Transverse colon (tissue), 4 donors: ENCODE measurements at places on chromosomes 1 and 21. TPM values are rescaled to one million over a fixed set of nuclear protein-coding genes. Genes with fewer than 3 reads are reported as not detected.

DNA sequence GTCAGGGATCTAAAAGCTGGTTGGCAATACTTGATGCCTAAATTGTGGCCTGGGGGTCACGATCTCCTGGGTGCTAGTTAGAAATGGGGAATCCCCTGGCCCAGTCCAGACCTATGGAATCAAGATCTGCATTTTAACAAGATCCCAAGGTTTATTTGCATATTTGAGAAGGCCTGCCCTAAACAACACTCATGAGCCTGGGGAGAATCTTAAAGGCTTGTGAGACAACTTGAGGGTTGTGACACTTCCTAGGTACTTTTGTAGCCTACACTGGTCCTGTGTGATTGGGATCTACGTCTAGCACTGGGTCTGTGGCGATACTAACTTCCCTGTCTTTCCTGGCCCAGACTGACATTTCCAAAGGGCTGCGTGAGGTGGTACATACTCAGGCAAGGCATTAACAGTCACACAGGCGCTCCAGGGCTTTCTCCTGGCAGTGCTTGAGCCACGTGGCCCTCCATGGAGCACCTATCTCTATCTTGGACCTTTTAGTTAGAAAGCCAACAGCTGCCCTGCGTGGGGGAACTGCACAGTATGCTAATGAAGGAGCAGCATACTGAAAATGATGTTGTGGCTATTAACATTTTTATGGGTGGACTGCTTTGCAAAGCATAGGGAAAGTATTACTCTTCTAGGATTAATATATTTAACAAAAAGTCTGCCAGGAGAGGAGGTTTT lies 263.1 kb downstream of the ST6GALNAC3 start:
- DNase-seq: no peak

CACHD1 gene
- 2.2 TPM for total RNA-seq

DNA sequence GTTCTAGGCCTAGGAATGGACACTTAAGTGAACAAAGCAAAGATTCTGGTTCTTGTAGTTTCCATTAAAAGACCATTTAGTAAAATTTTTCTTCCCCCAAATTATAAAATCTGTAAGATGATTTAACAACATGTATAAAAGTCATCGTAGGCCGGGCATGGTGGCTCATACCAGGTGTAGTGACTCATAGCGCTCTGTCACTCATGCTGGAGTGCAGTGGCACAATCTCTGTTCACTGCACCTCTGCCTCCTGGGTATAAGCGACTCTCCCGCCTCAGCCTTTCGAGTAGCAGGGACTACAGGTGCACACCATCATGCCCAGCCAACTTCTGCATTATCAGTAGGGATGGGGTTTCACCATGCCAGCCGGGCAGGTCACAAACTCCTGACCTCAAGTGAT lies 9.1 kb downstream of the ASPM start:
- DNase-seq: no peak

- no peak for DNase-seq
These were observed 55.3 kb downstream of the GIPC2 start for GRCh38 chr1:78101051-78101450.

SELENBP1 gene
- total RNA-seq: 3,856 TPM

GRCh38 chr1:218456444-218456843 lies 111.3 kb downstream of the TGFB2 start:
- no peak for DNase-seq

DNA sequence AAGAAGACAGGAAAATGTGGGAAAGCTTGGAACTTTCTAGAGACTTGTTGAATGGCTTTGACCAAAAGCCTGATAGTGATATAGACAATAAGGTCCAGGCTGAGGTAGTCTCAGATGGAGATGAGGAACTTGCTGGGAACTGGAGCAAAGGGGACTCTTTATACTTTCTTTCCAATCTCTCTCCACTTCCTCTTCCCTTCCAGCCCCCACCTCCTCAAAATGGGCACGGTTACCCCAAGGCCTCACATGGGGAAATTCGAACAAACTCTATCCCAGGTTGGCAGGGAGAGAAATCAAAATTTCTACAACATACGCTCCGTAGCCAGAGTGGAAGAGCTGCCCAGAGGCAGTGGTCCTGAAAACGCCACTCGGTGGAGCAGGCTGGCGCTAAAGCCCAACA lies 15.2 kb downstream of the PPT1 start:
- no peak for DNase-seq

- no peak for DNase-seq
These were observed 58.0 kb upstream of the FAM3B start for GRCh38 chr21:41258617-41259016.

DNA sequence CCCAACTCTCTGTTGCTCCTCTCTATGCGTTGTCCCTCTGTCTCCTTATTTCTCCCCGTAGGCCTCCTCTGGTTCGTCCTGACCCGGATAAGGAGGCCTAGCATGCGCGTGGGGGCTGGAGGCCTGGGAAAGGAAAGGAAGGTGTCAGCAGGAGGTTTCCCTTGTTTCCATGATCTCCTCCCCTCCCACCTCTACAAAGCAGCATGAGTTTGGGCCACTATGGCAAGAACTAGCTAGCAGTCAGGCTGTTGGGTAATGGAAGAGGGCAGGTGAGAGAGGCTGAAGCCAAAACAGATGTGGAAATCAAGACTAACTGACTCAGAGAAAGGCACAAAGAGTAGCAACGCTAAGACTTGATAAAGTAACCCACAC lies 687 bp upstream of the SEMA6C start:
- DNase-seq: no peak

DNA sequence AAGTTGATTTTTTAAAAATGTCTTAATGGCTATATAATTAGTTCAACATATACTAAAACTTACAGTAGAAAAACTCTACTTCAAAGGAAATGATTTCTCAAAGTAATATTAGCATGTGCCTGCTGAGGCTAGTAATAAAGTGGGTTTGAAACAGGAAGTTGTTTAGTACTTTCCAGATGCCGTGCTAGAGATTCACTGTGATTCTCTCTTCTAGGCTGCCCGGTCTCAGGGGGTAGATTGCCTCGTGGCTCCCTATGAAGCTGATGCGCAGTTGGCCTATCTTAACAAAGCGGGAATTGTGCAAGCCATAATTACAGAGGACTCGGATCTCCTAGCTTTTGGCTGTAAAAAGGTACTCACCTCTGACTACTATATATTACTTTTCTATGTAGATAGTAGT lies 9.1 kb downstream of the EXO1 start:
- no peak for DNase-seq
